ENCODE measurements at places on chromosomes 12 and 14.

GRCh38 chr12:31742891-31743290 lies 14.1 kb upstream of the AMN1 start:
- DNase-seq, result no peak

DNA sequence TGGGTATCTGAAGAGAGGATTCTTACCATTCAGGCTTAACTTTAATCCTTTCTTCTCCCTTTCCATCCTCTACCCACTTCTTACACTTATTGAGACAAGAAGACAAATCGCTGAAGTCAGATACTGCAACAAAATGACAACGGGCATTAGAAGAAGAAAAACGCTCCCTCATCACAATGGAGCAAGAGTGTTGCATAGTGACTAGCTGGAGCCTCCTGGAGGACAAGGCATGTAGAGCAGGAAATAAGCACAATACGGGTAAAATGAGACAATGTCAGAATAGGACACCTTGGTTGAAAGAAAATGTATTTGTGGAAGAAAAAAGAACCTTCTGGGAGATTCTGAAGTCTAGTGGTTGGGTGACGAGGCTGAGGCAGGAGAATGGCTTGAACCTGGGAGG lies 501.0 kb downstream of the RERGL start:
- DNase-seq, result no peak

DNA sequence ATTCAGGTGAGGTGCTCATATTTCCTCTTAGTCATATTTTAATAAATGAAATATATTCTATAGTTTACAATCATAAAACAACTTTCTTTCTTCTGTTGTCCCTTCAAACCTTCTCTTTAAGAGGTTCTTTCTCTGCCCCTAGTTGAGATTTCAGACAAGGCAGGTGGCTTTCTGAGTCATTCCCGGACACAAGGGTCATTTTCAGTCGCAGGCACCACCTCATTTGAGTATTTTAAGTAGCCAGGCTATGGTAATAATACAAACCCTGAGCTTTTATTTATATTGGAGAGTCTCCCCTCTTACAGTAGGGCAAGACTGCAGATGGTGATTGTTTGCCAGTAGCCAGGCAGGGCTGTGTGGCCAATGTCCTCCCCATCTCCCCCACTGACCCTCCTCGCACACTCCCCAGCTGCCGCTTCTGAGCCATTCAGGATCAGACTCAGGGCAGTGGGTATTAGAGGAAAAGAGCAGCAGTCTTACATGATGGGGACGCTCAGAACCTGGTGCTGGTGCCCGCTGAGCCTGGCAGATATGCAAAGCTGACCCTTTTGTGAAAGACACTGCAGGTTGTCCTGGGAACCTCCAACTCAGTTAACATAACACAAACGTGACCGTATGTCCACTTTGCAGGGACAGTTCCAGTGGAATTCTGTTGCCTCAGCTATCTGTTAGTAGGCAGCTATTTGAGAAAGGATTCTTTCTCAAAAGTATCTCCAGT lies 101.1 kb upstream of the BCL2L14 start:
- DNase-seq, result no peak

- no peak for DNase-seq
Observed at GRCh38 chr12:113097716-113098440, 37.7 kb downstream of the RASAL1 start.

DNA sequence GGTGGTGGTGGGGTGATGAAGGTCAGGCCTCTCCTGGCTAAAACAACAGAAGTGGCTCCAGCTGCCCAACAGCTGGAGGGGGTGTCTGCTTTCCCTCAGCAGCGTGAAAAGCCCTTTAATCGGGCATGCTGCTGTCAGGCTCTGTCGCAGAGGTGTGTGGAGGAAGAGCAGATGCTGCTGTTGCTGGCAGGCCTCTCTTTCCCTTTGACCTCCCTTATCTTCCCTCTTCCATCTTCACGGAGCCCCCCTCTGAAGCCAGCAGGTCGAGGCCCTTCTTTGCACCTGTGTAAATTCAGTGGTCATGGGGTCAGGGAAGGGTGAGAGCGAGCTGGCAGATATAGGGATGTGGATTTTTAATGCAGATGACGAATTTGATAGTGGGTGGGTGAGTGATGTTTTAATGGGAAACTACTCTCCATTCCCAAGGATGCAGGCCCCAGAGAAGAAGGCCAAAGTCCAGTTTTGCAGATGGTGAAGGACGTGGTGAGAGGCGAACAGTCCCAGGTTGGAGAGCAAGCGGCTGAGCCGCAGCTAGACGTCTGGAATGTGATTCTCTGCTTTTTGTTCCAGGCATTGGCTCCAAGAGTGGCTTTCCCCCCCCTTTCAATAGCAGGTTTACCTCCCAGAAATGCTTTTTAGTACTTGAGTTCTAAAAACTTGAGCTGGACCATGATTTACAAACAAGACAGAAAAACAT lies 64.0 kb downstream of the SMOC1 start:
- DNase-seq, result no peak

- no peak for DNase-seq
Observed at GRCh38 chr12:99372257-99372920, 275.2 kb upstream of the GARIN6 start.

DNA sequence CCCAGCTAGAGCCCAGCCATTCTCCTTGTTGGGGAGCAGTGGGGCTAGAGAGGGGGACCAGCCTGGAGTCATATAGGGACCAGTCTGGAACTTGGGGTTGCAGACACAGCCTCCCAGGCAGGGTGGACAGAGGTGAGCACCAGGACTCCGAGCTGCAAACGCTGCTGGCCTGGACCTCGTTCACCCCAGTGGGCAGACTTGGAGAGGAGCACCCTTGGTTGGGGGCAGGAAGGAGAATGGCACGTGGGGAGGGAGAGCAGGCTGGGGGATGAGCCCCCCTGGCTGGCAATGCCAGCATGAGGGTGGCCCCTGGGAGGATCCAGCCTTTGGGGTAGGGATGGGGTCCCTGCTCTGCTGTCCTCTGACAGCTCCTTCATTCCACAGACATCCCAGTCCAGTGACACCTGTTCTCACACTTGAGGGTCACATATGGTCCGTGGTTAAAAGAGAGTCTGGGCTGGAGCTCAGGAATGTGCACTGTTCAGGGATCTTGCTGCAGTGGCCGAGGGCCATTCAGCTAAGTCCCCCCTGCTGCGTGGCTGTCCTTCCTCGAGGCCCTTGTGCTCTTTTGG lies 2.8 kb downstream of the LBHD2 start:
- DNase-seq, result no peak

GRCh38 chr14:22653012-22653621 lies 9.0 kb upstream of the OR6J1 start:
- DNase-seq, result no peak

- no peak for DNase-seq
Observed at GRCh38 chr12:3274664-3275063, 197.5 kb downstream of the TSPAN9 start.

- no peak for DNase-seq
Observed at GRCh38 chr12:2794191-2794735, 507 bp upstream of the FKBP4 start.

- no peak for DNase-seq
Observed at GRCh38 chr14:54599966-54600716, 33.2 kb downstream of the SAMD4A start.

DNA sequence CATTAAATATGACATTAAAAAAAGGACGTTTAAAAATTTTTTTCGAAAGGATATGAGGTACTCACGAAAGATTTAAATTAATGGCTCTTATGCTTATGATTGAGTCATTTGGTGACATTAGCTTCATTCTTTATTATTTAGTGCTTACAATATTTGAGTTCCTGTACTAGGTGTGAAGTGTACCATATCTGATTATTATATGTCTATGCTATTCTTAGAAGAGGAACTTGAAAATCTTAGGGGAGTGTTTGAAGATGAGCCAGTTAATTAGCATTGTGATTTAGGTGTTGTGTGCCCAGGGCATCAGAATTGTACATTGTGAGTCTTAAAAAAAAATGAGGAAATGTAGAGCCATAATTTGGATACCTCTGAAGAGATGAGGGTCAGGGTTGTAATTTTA lies 118.6 kb downstream of the FUT8 start:
- no peak for DNase-seq

GRCh38 chr12:124369055-124369826 lies 74.3 kb downstream of the RFLNA start:
- no peak for DNase-seq

- no peak for DNase-seq
Observed at GRCh38 chr14:103483600-103483999, 39.0 kb downstream of the CKB start.

- no peak for DNase-seq
Observed at GRCh38 chr12:78149459-78149858, 318.8 kb downstream of the NAV3 start.

GRCh38 chr14:55109836-55110235 lies 19.2 kb upstream of the LGALS3 start:
- no peak for DNase-seq

- no peak for DNase-seq
Observed at GRCh38 chr12:84135586-84136279, 776.9 kb downstream of the SLC6A15 start.

- DNase-seq, result no peak
Observed at GRCh38 chr12:80272387-80272915, 171.6 kb upstream of the PTPRQ start.

DNA sequence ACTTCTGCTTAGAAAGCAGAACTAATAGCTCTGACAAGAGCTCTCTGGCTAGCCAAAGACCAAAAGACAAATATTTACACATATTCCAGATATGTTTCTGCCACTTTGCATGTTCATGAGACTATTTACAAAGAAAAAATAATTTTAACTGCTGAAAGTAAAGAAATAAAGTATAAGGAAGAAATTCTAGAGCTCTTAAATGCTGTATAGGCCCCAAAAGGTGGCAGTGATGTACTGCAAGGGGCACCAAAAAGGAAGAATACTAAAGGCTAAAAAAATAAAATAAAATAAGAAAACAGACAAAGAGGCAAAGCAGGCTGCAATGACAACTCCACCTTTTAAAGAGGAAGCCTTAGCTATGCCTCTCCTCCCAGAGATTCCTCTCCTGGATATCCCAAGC lies 23.0 kb downstream of the KLRK1 start:
- no peak for DNase-seq

DNA sequence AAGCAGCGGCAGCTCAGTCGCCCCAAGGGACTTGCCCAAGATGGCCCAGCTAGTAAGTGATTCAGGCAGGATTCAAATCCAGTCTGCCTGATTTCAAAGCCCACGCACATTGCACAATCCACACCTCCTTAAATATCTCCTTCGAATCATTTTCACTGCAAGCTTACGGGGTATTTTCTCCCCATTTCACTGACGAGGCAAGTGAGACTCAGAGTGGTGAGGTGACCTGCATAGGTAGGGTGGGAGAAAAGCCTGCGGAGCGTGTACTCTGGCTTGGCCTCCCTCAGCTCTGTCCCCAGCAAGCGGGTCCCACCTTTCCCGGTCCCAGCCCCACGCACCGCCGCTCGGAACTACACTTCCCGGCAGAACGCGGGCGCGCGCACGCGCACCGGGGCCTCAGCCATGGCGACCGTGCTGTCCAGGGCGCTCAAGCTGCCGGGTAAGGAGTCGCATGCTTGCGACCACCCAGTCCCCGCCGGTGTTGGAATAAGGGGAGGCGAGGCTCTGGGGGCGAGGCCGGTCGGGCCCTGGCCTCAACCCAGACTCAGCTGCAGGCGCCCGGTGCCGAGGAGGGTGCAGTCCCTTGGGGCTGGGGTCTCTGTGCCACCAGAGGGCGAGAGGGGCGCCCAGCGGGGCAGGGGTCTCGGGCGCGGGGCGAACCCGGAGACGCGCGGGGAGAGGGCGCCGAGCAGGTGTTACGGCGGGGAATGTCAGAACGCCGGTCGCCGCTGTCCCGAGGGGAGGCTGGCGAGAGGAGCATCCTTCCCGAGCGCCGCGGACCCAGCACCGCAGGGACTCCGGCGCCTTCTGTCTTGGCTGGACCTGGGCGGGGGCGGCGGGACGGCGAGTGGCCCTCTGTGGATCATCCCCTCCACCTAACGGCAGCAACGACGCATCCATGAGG lies at the start of gene FAM234B:
FAM234B (plus strand) TSS at position 380 of the 904 bp plus-strand sequence; CDS start at position 403, 23 bp downstream.
- peak; percentile 39 for DNase-seq

- DNase-seq, result no peak
Observed at GRCh38 chr12:114592946-114593345, 91.0 kb downstream of the TBX3 start.

DNA sequence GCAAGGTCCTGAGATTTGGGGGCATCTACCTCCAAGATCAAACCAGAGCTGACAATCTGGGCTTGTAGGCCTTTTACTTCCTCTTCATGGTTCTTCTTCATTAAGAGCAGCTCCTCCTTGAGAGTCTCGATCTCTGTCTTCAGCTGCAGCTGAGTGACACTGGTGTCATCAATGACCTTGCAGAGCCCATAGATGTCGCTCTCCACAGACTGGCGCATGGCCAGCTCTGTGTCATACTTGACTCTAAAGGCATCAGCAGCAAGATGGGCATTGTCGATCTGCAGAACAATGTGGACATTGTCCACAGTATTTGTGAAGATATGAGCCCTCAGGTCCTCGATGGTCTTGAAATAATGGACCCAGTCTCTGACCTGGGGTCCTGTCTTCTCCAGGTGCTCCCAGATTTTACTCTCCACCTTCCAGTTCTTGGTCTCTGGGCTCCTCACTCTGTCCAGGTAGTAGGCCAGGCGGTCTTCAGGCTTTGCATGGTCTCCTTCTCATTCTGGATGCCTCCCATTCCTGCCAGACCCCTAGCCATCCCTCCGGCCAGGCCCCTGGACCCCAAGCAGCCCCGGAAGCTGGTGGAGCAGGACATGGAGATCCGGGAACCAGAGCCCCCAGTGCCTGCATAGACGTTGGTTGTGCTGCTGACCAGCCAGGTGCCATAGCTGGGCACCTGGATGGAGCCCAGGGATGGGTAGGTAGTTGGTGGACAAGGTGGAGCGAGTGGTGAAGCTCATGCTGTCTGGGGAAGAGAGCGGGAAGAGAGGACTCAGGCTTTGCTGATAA lies 141.0 kb downstream of the MSRB3 start:
- DNase-seq, result no peak

- DNase-seq, result no peak
Observed at GRCh38 chr12:88202500-88202899, 60.4 kb downstream of the TMTC3 start.

DNA sequence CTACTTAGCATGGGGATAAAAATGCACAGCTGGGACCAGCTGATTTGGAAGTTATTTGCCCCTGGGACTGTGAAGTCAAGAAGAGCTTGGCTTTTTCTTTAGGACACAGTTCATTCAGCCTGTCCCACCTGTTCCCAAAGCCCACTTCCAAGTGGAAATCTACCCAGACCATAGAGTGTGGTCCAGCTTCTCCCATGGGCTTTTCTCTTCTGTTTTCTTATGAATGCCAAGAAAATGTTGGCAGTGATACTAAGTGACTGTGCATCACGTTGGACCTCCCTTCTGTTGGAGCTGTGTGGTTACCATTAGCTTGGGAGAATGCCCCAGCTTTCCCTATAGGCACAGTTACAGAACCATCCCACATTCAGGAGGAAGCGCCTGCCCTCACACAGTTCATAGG lies 89.4 kb downstream of the NT5DC3 start:
- no peak for DNase-seq

DNA sequence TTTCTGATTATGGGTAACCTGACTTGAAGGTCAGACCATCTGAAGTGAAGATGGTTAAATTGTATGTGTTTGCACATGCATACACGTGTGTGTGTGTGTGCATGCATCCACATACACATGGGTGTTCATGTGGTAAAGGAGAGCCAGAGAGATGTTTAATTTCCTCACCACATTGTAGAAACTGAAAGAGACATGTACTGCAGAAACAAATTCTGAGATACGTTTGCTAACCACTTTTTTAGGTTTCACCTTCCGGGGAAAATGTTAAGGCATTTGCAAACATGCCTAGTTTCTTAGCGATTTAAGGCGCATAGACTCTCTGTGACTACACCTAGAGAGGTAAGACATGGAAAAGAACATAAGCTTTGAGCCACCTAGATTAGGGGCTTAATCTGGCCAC lies 362.9 kb downstream of the RAD51B start:
- DNase-seq, result no peak

- no peak for DNase-seq
Observed at GRCh38 chr14:101859538-101859902, 98.0 kb downstream of the PPP2R5C start.

GRCh38 chr14:90538716-90539495 lies 142.1 kb downstream of the CALM1 start:
- DNase-seq, result no peak

All from stimulated activated CD4-positive, alpha-beta T cell treated with anti-CD3 and anti-CD28 coated beads, Interleukin-15, amount 100 ng/mL, for 1 hour (primary cell).